Activated CD4-positive, alpha-beta memory T cell treated with anti-CD3 and anti-CD28 coated beads, Interleukin-2, amount 10 ng/mL, durations not matched to agents 7 days and 5 days (primary cell): ENCODE measurements at places on chromosomes 7 and 10. TPM values are rescaled to one million over a fixed set of nuclear protein-coding genes. Genes with fewer than 3 reads are reported as not detected.

DNA sequence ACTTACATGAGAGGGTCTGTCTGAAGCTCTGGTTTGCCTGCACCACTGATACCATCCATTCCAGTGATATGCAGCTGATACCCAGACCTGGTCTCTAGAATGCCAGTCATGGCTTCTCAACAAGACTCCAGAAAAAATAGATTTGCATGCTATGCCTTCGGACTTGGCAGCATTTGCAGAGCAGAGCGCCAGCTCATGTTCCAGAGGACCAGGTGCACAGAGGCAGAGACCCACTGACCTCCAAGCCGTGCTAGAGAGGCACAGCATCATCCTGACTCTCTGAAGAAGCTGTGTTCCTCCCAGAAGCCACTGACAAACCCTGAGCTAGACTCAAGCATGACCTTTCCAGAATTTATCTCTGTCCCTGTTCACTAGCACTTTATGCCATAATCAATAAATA lies 6.9 kb upstream of the PRKAG2 start:
- H3K27me3 ChIP-seq, result peaks cover 23% of the 10 kb centered on the region
- no peak for DNase-seq
- H3K4me1 ChIP-seq, result no peaks in the 10 kb centered on the region
- no peaks in the 10 kb centered on the region for H3K36me3 ChIP-seq
- H3K27ac ChIP-seq, result no peak overlapping the region
- no peak overlapping the region for H3K4me3 ChIP-seq

The TDRD1 gene
- total RNA-seq, result 0.40 TPM

DNA sequence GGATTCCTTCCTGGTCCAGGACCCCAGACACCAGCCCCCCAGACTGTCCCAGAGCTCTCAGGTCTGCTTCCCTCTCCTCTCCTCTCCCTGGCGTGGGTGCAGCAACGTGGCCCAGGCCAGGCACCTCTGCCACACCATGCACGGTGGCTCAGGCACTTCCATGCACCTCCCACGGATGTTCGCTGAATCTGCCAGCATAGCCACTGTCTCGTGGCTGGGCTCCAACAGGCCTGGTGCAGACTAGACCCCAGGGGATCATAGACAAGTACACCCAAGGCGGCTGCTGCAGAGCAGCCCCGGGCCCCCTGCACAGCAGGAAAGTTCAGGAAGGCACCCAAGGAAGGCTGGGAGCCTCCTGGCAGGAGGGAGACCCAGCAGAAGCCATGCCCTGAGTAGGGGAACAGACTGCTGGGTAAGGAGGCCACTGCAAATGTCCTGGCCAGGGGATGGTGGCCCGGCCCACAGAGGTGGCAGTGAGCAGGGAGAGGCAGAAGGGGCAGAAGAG lies 4.4 kb downstream of the RASGEF1A start:
- no peak overlapping the region for H3K4me3 ChIP-seq
- peaks cover 19% of the 10 kb centered on the region for H3K27me3 ChIP-seq
- peaks cover 6% of the 10 kb centered on the region for H3K4me1 ChIP-seq
- no peak overlapping the region for H3K27ac ChIP-seq
- no peaks in the 10 kb centered on the region for H3K36me3 ChIP-seq
- peak; percentile 15 for DNase-seq

DNA sequence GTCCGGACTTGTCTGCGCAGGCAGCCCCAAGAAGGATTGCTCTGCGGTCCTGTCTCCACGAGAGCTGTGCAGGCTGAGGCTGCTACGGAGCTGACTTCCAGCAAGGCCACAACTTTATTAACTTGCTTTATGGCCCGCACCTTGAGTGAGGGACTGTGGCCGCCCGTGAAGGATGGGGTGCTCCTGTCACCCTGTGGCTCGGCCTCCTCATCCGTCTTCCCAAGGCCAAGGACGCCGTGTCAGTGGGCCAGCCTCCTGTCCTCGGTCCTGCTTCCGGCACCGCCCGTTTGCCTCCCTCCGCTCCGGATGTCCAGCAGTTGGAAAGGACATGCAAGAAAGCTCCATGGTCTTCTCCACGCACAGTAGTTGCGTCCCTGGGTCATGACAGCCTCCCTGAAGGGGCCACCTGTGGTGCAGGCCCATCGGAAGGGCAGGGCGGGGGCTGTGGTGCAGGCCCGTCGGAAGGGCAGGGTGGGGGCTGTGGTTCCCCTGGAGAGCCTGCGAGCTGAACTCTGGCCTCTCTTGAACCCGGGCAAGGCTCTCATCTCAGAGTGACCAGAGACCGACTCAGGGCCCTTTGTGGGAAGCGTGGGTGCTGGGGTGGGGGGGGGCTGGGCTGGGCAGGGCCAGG lies 87.1 kb downstream of the NKX6-2 start:
- no peak overlapping the region for H3K4me3 ChIP-seq
- no peak for DNase-seq
- no peaks in the 10 kb centered on the region for H3K36me3 ChIP-seq
- H3K27me3 ChIP-seq, result no peaks in the 10 kb centered on the region
- H3K27ac ChIP-seq, result no peak overlapping the region
- H3K4me1 ChIP-seq, result peaks cover 10% of the 10 kb centered on the region

The AKR1C4 gene
- total RNA-seq, result not detected

The RAPGEF5 gene
- 0.93 TPM for total RNA-seq

The PLPP4 gene
- total RNA-seq, result not detected

The STEAP1 gene
- 0.25 TPM for total RNA-seq
